HuH-7 (cell line): ENCODE measurements at places on chromosomes 3 and 15.

DNA sequence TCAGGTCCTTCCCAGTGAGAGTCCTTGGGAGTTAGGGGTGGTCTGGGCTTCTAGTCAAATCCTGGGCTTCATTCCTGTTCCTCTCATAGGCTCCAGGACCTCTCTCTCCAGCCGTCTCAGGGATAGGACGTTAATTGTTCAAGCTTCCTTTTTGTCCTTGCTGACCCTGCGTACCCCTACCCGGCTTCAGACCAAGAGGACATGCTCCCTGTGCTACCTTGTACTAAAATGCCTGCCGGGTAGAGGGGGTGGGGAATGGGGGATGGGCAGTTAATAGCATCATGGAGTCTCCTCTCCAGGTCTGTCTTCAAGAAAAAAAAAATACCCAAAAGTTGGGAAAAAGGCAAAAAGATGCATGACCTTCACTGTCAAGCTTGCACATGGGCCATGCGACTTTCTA, 36.5 kb upstream of the GALNT15 start:
- DNase-seq: no peak

DNA sequence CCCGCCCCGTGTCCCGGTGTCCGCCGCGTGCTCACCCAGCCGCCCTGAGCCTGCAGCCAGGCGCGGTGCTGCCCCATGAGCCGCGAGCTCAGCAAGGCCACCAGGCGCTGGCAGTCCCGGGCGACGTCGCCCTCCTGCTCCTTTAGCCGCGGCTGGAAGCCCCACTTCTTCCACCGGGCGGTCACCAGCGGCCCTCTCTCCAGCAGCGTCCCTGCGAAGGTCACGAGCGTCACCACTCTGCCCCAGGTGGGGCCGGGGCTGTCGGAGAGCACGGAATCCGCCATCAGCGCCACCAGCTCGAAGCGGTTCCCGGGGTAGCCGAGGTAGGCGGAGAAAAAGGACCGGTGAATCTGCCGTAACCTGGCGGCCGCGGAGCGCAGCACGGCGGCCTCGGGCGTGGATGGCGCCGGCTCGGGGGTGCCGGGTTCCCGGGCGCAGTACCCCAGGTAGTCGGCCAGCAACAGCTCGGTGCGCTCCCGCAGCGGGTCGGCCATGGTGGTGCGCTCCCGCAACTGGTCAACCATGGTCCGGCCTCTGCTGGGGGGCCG, 298 bp downstream of the BCL2L10 start:
- DNase-seq: no peak

GRCh38 chr3:46695177-46695961, 1.9 kb upstream of the ALS2CL start:
- DNase-seq: peak; percentile 88

DNA sequence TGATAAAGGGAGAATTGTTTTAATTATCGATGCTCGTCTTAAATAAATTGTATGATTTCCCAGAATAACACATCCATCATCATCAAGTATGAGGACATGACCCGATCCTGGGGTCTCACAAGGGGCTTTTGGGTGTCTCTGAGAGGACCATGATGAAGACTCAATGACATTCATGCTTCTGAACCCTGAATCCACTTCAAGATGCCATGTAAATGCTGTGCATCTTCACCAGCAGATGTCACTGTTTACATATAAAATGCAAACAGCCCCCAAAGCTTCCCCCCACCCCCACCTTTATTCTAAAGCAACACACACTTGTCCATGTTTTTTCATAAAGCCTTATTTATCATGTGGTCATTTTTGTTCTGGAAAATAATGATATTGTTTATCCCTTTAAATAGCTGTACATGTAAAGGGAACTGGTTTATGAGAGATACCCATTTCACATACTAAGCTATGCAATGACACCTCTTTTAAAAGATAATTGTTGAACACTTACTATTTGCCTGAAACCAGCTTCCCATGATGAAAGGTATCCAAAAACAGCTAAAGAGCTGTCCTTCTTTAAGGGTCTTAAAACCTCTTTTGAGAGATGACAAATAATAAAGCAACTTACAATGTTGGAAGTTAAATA, 69.7 kb upstream of the UBE3A start:
- no peak for DNase-seq

GRCh38 chr15:35663956-35664355, 118.0 kb upstream of the DPH6 start:
- DNase-seq: no peak

- no peak for DNase-seq
These were observed 4.6 kb downstream of the SNRK start for GRCh38 chr3:43290956-43291355.

DNA sequence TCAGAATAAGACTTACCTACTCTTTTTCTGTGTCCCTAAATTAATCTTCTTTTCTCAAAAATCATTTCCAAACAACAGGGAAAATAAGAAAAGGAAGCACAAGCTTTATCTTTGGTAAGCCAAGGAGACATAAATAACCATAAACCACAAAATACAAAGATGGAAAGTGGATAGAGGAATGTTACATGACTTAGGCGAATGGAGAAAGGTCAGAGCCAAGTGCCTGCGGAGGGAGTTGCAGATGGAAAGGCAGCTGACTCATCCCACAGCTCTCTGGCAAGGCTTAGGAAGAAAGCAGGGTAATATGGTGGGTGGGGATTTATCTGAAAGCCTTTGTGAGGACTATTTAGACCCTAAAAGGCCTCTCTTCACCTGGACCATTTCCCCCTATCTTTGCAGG, 72.8 kb downstream of the GALK2 start:
- DNase-seq: no peak

- DNase-seq: no peak
These were observed 28.5 kb upstream of the KCNMB2 start for GRCh38 chr3:178507507-178508442.

GRCh38 chr15:52683580-52683979, 4.4 kb upstream of the ATOSA start:
- DNase-seq: no peak
